IMR-90 (cell line): ENCODE measurements at places on chromosomes 11 and 22. TPM values are rescaled to one million over a fixed set of nuclear protein-coding genes. Genes with fewer than 3 reads are reported as not detected.
A peak's percentile ranks its signal among the peaks of the same experiment; 100 is the strongest.

Gene UPK3A
- polyA plus RNA-seq, result not detected in 2 replicates

Gene PPFIBP2
- polyA plus RNA-seq, result 4.2 and 6.0 TPM in 2 replicates

Gene PRSS23
- polyA plus RNA-seq, result 82.8 and 100 TPM in 2 replicates

Gene CCDC116
- polyA plus RNA-seq, result 0.27 and 0.34 TPM in 2 replicates

Gene TMEM191C
- 0.75 and 1.5 TPM in 2 replicates for polyA plus RNA-seq

Gene TSSK2
- not detected in 2 replicates for polyA plus RNA-seq

Gene IL17RA
- polyA plus RNA-seq, result 15.3 and 18.3 TPM in 2 replicates

Gene TCN2
- 3.6 and 4.0 TPM in 2 replicates for polyA plus RNA-seq

DNA sequence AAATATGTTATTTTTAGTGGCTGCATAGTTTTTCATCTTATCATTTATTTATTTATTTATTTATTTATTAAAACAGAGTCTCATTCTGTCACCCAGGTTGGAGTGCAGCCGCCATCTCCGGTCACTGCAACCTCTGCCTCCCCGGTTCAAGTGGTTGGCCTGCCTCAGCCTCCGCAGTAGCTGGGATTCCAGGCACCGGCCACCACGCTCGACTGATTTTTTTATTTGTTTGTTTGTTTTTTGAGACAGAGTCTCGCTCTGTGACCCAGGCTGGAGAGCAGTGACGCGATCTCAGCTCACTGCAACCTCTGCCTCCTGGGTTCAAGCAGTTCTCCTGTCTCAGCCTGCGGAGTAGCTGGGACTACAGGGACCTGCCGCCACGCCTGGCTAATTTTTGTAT is 262.9 kb upstream of the DDI1 start:
- no peak for DNase-seq

GRCh38 chr11:11039208-11039965 is 181.5 kb upstream of the ZBED5 start:
- DNase-seq, result peak; percentile 54

- no peak for DNase-seq
These were observed 27.8 kb upstream of the CD82 start for GRCh38 chr11:44537679-44538078.

- DNase-seq, result no peak
These were observed 22.6 kb upstream of the CTSC start for GRCh38 chr11:88360141-88360540.

DNA sequence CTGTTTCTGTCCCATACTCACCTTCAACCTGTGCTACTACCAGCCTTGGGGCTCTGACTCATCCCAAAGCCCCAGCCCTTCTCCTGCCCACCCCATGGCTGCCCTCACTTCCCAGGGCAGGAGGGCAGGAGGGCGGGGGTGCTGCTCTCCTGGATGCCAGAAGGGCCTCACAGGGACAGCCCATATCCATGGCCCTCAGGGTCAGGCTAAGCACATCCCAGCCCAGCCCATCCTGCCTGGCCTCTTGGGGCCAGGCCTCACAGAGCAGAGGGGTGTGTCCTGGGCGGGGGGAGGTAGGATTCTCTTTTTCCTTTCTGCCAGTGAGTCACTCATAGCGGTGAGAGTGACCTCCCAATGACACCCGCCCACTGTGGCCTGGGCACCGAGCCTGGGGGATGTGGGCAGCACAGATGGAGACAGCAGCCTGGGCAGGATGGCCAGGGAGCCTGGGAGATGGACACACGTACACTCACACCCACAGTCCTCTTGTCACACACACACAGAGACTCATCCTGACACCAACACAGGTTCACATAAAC is 2.4 kb downstream of the LTBP3 start:
- peak; percentile 88 for DNase-seq

GRCh38 chr11:109000531-109000930 is 335.7 kb downstream of the DDX10 start:
- DNase-seq, result no peak

- peak; percentile 80 for DNase-seq
These were observed 97.7 kb downstream of the RBFOX2 start for GRCh38 chr22:35930933-35931332.

- no peak for DNase-seq
These were observed 201.6 kb downstream of the DSCAML1 start for GRCh38 chr11:117595440-117595839.

GRCh38 chr22:44276041-44276440 is 36.7 kb downstream of the SHISAL1 start:
- DNase-seq, result no peak

GRCh38 chr11:957212-957920 is 31.7 kb downstream of the AP2A2 start:
- DNase-seq, result no peak

DNA sequence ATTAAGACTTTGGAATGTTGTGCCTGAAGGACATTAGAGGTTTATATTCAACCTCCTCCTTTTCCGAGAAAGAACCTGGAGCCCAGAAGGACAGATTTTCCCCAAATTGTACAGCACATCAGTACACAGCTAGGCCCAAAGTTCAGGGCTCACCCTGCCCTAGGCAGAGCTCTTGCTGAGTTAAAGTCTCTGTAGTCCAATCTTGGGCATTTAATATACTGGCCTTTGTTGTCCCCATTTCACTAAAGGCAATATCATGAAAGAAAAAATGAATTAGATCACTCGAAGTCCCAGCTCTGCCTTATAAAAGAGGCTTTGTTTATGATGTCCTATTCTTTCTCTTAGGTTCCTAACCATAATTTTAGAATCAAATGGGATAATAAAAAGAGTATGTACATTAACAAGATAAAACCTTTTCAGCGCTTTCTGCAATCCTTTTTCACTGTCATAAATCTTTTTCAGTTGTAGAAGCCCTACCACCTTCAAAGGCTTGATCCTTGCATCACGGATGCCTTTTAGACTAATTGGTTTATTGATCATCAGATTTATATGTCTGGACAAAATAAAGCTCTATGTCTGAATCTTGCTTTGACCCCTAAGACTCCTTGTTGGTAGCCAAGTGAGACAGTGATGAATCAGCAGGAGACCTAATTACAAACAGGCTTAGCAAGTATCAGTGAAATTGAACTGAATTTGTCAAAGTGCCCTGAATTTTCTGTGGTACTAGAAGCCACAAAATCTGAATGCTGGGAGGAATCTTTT is 39.8 kb downstream of the RELT start:
- peak; percentile 55 for DNase-seq

GRCh38 chr11:44468345-44468988 is 97.0 kb upstream of the CD82 start:
- DNase-seq, result no peak

DNA sequence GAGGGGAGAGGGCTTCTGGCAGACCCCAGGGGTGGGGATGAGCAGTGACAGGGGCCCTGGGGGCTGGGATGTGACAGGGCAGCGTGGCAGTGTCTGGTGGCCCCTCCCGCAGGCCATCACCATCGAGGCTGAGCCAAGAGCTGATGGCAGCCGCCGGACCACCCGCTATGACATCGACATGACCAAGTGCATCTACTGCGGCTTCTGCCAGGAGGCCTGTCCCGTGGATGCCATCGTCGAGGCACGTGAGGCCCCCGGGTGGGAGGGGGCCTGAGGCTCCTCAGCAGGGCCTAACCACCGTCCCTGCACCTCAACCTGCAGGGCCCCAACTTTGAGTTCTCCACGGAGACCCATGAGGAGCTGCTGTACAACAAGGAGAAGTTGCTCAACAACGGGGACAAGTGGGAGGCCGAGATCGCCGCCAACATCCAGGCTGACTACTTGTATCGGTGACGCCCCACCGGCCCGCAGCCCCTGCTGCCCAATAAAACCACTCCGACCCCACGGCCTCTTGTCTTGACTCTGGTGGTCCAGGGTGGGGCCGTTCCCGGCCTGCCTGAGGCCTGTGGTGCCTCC is 2.6 kb upstream of the TCIRG1 start:
- DNase-seq, result no peak
